ENCODE measurements at places on chromosomes 2 and 18.

GRCh38 chr18:61335684-61336555 is 2.7 kb downstream of the CDH20 start:
- DNase-seq, result no peak

GRCh38 chr18:22988208-22988607 is 55.1 kb downstream of the RBBP8 start:
- no peak for DNase-seq

DNA sequence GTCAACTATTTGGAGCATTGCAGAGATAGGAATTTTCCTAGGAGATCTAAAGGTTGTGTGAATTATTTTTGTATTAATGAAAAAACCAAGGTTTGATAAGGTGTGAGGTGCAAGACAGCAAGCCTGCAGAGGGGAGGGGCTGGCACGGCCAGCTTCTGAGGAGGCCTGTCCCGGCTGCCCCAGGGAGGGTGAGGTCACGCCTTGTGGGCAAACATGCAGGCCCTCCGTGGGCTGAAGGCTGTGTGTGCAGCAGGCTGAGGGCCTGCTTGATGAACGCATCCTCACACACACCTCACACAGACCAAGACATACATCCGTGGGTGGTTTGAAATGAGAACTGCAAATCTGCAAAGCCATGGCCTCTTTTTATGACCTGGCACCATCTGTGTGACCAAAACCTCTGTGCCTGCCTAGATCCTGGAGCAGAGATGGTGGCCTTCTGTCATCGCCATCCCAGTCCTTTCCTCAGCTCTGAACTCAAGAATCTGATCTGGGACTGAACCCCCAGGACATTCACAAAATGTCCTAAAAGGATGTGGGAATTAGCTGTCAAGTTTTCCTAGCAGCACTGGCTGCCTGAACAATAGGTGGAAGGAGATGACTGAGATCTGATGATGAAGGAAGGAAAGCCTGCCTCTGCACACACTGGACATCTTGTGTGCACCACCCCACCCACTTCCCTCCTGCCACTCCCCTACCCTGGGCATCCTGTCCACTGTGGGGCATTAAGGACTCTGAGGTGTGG is 102.4 kb upstream of the MGAT4A start:
- DNase-seq, result no peak

GRCh38 chr2:69168144-69168813 is 155.3 kb downstream of the ANTXR1 start:
- DNase-seq, result no peak

- no peak for DNase-seq
Measured at GRCh38 chr2:113351375-113352355, 72.9 kb upstream of the PAX8 start.

All from Calu3 (cell line).